Mesenchymal stem cell (in vitro differentiated cells and primary cell): ENCODE measurements at places on chromosomes 5 and 9.

- DNase-seq, result peak; percentile 67
- peaks cover 17% of the 10 kb centered on the region for H3K4me1 ChIP-seq
- peaks cover 3% of the 10 kb centered on the region for H3K36me3 ChIP-seq
- H3K27me3 ChIP-seq, result peaks cover 12% of the 10 kb centered on the region
These were observed 713 bp downstream of the MOB3B start for GRCh38 chr9:27528886-27529315.

- H3K4me3 ChIP-seq, result no peak overlapping the region
- H3K27me3 ChIP-seq, result peaks cover 3% of the 10 kb centered on the region
- no peak overlapping the region for H3K27ac ChIP-seq
- DNase-seq, result no peak
- H3K4me1 ChIP-seq, result no peaks in the 10 kb centered on the region
- no peaks in the 10 kb centered on the region for H3K36me3 ChIP-seq
These were observed 40.7 kb downstream of the F2RL2 start for GRCh38 chr5:76582230-76583162.

- H3K36me3 ChIP-seq, result no peaks in the 10 kb centered on the region
- DNase-seq, result no peak
- no peaks in the 10 kb centered on the region for H3K27me3 ChIP-seq
- no peak overlapping the region for H3K27ac ChIP-seq
These were observed 32.3 kb downstream of the ACOT12 start for GRCh38 chr5:81361600-81361999.

GRCh38 chr5:141475625-141476131 is at the start of gene PCDHGC3:
TSS of gene PCDHGC3 (plus strand) at chr5:141475966. CDS start at chr5:141476117, 151 bp downstream.
- H3K36me3 ChIP-seq, result peaks cover 19% of the 10 kb centered on the region
- no peaks in the 10 kb centered on the region for H3K27me3 ChIP-seq
- H3K4me1 ChIP-seq, result peaks cover 20% of the 10 kb centered on the region
- peak; percentile 95 for DNase-seq
- peak within 1 kb of the TSS; percentile 87 for H3K27ac ChIP-seq
- H3K4me3 ChIP-seq, result peak within 1 kb of the TSS; percentile 88

- H3K27me3 ChIP-seq, result no peaks in the 10 kb centered on the region
- H3K4me3 ChIP-seq, result peak overlapping the region; percentile 28
- H3K36me3 ChIP-seq, result no peaks in the 10 kb centered on the region
- no peak overlapping the region for H3K27ac ChIP-seq
- peak; percentile 11 for DNase-seq
These were observed 924.3 kb upstream of the CDH10 start for GRCh38 chr5:25568989-25569625.

DNA sequence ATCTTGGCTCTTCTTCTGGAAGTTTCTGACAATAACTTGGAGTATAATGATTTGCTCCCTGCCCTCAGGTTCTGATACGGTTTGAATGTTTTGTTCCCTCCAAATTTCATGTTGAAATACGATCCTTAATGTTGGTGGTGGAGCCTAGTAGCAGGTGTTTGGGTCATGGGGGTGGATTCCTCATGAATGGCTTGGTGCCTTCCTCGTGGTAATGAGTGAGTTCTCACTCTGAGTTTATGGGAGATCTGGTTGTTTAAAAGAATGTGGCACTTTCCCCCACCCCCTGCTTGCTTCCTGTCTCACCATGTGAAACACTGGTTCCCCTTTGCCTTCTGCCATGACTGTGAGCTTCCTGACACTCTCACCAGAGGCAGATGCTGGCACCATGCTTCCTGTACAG is 103.0 kb upstream of the OSMR start:
- H3K27me3 ChIP-seq, result peaks cover 5% of the 10 kb centered on the region
- DNase-seq, result no peak
- H3K36me3 ChIP-seq, result no peaks in the 10 kb centered on the region
- H3K4me1 ChIP-seq, result no peaks in the 10 kb centered on the region
- H3K27ac ChIP-seq, result no peak overlapping the region
